ENCODE measurements at places on chromosomes 1 and 21.

GRCh38 chr1:233244183-233244582 is 51.3 kb downstream of the PCNX2 start:
- DNase-seq = no peak

GRCh38 chr1:106883208-106883607 is 173.3 kb upstream of the PRMT6 start:
- DNase-seq = no peak

- no peak for DNase-seq
These were observed 37.9 kb upstream of the EEIG2 start for GRCh38 chr1:108521990-108522393.

DNA sequence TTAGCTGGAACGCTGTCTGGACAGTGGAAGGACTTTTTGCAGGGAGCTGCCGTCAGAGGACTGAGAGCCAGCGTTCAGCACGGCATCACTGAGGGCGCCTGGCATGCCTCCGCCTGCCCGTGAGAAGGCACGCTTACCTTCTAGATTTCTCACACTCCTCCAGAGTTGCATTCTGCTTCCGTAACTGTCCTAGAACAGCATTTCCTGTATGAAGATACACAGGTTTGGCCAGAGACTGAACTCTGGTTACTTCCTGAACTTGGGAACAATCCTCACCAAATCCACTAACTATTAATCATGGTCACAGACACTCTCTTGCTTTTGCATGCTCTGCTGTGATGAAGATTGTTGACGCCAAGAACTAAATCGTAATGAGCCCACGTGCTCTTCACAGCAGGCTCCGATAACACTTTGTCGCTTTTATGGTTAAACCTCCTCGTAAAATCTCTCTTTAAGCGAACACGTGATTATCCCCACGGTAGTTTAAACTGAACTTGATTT is 93.5 kb downstream of the KIF26B start:
- no peak for DNase-seq

DNA sequence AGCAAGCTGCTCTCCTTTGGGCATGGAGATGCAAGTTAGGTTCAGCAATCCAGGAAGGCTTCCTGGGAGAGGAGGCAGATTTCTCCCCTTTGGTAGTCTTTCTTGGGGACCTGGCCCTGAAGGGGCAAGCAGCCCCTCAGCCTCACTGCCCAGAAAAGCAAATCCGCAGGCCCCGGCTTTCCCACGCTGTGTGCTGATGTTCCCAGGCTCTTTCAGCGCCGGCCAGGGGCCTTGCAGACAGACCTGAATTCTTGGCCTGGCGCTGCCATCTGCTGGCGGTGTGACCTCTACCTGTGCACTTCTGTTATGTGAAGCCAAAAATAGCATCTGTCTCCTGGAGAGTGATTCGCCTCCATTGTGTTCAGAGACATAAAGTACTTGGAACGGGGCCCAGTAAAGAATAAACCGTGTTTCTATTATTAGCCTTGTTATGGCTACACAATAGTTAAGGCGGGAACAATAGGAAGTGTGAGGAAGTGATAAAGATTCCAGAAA is 64.8 kb downstream of the ALPL start:
- DNase-seq = no peak

GRCh38 chr1:87330057-87330884 is 1.6 kb downstream of the LMO4 start:
- no peak for DNase-seq

- no peak for DNase-seq
These were observed 1.1 kb upstream of the TMEM167B start for GRCh38 chr1:109089242-109090015.

- no peak for DNase-seq
These were observed 35.5 kb downstream of the HUNK start for GRCh38 chr21:31908106-31909031.

DNA sequence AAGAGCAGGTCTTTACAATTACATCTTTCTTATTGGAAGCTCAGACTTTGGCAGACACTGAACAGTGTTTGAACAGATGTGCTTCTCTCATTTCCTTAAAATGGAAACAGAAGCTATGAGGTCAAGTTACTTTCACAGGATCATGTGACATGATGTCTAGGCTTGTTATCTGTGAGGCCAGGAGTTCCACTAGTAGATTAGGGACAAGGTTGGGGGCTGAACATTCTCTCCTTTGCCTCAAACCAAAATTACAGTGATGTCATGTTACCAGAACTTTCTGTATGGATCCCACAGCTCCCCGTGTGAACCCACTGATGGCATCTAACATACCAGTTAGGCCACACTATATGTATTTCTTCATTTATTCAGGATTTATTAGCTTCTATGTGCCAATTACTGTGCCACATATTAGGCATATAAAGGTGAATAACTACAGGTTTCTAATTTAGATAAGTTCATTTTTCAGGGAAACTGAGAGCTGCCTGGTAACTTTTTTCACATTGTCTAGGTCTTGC is 6.0 kb downstream of the DYNLT5 start:
- DNase-seq = no peak

- DNase-seq = no peak
These were observed 458.1 kb downstream of the DISC1 start for GRCh38 chr1:232084584-232085223.

DNA sequence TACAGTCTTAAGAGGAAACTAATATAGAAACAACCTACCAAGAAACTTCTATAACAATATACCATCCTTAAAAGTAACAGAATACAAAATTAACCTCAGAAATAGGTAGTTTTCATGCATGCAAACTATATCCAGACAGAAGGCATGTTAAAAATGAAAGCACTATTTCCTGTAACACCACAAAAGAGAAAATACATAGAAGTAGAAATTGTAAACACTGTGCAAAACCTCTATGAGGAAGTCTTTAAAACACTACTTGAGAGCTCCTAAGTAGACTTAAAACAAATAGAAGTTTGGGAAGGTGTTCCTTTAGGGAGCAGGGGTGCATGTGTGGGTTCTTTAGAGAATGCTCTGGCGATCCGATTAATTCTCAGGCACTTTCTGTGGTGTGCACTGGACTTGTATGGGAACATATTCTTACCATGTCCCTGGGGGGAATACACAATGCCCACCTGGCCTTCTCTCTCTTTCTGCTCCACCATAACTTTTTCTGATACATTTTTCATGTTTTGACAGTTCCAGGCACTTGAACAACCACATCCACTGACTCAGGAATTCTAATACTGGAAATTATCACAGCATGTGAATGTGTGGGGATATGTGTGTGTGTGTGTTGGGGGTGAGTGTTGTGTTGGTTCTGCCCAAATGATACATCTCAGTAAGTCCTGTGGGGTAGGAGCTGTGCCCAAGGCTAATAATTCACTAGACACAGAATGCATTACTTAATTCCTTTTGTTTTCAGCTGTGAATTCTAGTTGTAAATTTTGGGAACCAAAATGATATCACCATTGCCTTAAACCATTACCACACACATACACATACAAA is 866.3 kb upstream of the B3GALT2 start:
- DNase-seq = no peak

GRCh38 chr1:204524986-204525385 is 8.8 kb downstream of the MDM4 start:
- peak; percentile 63 for DNase-seq

DNA sequence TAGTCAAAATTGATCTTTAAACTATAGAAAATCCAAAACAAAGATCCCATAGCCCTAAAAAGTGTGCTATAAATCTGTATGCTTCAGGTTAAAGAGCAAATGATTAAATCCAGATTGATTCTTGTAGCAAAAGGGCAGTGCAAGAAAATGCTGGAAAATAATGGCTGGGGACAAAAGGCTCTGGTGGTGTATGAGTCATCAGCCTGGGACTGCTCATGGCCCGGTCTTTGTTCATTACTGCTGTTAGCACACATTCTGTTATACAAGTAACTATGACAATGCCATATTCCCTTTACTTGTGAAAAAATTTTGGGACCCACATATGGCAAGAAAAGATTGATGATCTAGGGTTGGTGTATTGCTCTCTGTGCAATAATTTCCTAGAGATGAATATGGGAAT is 89.1 kb downstream of the RWDD3 start:
- DNase-seq = no peak

DNA sequence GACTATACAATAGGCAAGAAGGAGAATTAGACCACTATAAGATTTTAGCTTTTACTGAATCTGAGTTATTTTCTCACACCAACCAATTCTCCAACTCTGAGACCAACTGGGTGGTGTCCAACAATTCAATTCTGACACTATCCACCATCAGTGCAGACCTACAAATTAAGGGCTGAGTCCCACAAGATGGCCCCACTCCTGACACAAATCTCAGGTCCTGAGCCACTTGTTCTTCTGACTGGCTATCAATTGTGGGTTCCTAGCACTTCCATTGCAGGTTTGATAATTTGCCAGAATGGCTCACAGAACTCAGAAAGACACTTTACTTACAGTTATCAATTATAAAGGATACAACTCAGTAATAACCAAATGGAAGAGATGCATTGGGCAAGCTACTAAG is 6.7 kb downstream of the ERO1B start:
- no peak for DNase-seq

- DNase-seq = no peak
These were observed 19.2 kb downstream of the CNIH3 start for GRCh38 chr1:224635356-224635755.

DNA sequence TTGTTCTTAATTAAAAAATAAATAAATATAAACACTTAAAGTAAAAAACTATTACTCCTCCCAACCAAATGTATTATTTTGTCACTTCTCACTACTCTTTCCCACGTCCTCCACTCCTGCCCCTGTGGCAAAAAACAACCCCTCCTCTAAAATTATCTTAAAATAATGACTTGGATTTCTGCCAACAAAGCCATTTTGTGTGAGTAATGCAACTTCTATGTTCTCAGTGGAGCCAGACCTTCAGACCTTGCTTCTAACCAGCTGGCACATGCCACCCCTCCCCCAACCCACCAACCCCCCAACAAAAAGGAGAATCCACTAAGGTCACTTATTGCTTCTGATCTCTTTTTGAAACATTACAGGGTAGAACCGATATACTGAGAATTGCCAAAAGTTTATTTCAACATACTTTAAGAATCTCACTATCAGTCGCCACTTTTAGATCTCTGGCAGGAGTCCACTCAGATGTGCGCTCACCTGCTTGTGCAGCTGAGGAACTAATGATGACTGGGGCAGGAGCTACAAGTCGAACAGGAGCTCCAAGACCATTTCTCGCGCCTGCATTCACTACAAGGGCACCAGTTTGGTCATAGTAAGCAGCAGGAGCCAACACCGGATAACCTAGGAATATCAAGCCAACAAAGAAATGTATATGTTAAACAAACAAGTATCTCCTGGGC is 58.3 kb upstream of the SDC3 start:
- no peak for DNase-seq

- DNase-seq = no peak
These were observed 17.4 kb upstream of the MYOG start for GRCh38 chr1:203103216-203103615.
